Stimulated activated CD4-positive, alpha-beta T cell treated with anti-CD3 and anti-CD28 coated beads, Interleukin-15, amount 100 ng/mL, for 24 hours (primary cell): ENCODE measurements at places on chromosomes 13 and 19.

- no peak for DNase-seq
Observed at GRCh38 chr19:2043961-2044708, 6.9 kb downstream of the MKNK2 start.

GRCh38 chr19:8158411-8159074 is 9.2 kb upstream of the FBN3 start:
- DNase-seq: peak; percentile 44

DNA sequence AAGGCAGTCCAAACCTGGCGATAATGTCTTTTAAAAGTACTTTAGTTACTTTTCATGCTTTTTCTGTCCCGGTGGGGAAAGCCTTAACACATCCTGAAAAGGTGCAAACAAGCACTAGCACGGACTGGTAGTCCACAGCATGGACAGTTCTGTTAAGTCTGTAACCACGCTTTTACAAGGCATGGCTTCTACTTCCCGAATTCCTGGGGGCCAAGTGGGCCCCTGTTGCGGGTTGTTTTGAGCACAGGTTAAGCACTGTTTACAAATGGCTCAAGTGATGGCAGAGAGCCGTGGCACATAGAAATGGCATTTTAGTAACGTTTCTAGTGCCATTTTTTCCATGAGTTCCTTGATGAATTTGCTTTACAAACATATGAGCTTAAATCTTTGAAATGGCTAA is 37.6 kb downstream of the ZNF493 start:
- DNase-seq: no peak

DNA sequence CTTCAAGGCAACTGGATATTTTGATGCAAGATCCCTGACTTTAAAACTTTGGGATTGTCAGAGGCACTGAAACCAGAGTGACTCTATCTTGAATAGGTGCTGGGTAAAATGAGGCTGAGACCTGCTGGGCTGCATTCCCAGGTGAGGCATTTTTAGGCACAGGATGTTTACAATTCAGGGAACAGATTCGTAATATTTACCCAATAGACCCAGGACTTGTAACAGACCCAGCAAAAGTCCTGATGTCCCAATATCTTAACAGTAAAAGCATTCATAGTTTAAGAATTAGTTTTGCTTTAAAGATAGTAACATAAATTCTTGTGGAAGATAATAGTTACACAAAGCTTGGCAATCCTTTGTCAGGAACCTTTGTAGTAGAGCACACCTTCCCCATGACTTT is 166.2 kb downstream of the FGF14 start:
- DNase-seq: no peak

DNA sequence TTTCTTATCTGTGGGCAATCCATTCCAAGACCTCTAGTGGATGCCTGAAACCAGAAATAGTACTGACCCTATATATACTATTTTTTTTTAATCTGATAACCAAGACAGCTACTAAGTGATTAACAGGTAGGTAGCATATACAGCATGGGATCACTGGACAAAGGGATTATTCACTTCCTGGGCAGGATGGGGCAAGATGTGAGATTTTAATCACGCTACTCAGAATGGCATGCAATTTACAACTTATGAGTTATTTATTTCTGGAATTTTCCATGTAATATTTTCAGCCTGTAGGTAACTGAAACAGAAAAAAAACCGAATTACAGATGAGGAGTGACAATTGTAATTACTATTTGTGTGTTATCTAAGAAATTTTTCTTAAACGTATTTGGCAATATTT is 41.2 kb downstream of the ZIC2 start:
- no peak for DNase-seq

DNA sequence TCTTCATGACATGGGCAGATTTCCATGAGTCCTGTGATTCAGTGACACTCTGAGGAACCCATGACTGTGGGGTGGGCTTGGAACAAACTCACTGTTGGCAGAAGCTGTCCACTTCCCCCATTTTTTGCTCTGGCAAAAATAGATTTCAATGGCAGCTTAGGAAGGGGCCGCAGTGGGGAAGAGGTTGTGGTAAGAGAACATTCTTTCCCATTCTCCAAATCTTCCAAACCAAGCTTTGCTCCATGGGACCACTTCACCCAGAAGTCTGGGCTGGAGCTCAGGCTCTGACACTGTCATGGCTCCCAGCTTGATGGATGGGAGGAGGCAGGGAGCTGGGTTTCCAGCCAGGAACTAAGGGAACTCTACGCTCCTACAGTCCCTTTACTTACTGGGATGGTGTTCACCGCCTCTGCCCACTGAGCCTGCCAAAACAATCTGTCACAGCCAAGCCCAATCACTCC is 24.9 kb upstream of the MEDAG start:
- DNase-seq: no peak

GRCh38 chr19:17235971-17236777 is 9.5 kb downstream of the NR2F6 start:
- peak; percentile 23 for DNase-seq

GRCh38 chr19:9622531-9622930 is 1.5 kb upstream of the ZNF561 start:
- DNase-seq: no peak

DNA sequence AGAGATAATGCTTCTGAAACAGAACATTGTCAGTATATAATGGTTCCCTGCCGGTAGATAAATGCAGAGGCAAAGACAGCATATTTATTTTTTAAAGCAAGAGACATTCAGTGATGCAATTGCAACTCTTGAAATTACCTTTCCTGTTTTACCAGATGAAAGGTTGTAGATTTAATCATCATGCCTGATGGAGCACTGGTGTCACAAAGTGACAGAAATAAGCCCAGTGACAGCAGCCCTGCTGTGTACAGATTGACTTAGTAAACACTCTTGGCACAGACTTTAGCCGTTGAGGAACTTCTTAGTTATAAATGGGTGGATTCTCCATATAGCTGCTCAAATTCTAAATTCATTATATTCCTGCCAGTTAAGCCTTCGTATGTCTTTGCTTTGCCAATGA is 172.5 kb downstream of the ITGBL1 start:
- DNase-seq: peak; percentile 9

GRCh38 chr19:2590630-2591399 is 111.7 kb downstream of the GNG7 start:
- no peak for DNase-seq

DNA sequence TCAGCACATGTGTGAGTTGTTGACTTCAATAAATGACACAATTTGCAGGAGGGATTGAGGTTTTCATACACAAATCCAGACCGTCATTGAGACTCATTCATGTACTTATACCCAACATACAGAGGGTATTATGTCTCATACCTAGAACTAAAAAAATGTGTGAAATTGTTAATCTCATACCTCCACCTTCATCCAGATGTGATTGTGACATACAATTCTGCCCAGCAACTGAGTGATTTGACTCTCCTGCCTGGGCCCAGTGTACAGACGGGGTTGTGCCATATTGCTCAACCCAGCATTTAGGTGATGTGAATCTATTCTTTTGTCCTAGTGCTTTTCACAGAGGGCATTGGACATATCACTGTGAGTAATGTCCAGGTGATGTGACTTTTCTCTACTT is 12.6 kb upstream of the ZNF681 start:
- no peak for DNase-seq

DNA sequence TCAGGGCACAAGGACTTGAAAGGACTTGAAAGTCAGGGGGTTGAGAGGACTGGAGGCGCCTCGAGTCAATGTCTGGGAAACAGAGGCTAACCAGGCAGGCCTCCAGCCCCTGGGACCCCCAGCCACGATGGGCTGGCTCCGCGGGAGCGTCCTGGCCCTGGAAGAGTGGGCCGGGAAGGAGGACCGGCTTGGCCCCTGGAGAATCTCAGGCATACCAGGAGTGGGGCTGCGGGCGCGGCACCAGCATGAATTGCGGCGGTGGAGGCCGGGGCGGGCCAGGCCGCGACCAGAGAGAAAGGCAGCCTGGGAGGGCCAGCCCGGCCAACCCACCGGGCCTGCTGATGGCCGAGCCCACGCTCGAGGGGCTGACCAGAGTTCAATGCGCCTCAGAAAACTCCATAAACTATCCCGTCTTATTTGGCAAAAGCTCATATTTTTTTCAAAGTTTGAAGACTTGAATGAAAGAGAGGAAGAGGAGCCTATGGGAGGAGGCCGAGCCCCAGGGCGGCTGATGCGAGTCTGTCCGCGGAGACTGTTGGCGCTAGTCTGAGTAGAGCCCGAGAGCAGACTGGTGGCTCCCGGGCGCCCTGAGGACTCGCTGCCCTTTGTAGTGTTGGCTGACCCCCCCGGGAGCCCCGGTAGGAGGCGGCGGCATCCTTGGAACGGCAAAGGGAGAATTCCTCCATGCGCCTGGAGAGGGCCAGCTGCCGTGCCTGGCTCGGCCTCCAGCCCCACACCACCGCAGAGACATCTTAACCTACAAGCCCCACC is 68.0 kb downstream of the MLLT1 start:
- DNase-seq: no peak

GRCh38 chr13:37741536-37741935 is 128.0 kb downstream of the TRPC4 start:
- no peak for DNase-seq

DNA sequence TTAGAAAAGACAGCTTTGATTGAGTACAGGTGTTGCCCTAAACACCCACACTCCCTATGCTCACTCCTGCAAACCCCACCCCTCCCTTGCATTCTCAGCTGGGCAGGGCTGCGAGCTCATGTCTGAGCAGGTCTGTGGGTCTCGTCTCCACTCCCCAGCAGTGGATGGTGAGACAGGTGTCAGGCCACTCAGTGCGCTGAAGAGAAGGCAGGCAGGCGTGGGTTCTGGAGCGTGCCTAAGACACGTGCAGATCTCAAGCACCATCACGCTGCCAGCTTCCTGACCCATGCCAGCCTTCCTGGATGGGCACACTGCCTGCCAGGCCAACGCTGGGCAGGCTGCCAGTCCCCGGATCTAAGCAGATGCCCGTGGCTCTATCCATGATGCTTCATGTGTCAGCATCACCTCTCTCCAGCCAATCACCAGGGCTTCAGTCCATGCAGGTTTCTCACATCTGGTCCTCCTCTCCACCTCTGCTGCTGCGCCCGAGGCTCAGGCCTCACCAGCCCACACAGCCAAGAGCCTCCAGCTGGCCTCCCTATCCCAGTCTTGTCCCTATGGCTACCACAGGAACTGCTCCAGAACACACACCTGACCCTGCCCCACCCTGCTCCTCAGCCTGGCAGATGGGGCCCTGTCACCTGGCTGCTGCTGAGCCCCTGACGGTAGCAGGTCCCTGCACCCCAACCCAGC is 42.6 kb downstream of the EPS15L1 start:
- DNase-seq: no peak

- peak; percentile 56 for DNase-seq
Observed at GRCh38 chr19:41521931-41522555, 53.9 kb upstream of the CEACAM21 start.

GRCh38 chr19:35754370-35755130 is 2.3 kb downstream of the HSPB6 start:
- no peak for DNase-seq

- no peak for DNase-seq
Observed at GRCh38 chr13:54965881-54966280, 1937.3 kb downstream of the OLFM4 start.
